ENCODE measurements at places on chromosomes 6 and 20.

GRCh38 chr6:31474871-31475286 lies 23.1 kb upstream of the MICB start:
- no peak for DNase-seq

DNA sequence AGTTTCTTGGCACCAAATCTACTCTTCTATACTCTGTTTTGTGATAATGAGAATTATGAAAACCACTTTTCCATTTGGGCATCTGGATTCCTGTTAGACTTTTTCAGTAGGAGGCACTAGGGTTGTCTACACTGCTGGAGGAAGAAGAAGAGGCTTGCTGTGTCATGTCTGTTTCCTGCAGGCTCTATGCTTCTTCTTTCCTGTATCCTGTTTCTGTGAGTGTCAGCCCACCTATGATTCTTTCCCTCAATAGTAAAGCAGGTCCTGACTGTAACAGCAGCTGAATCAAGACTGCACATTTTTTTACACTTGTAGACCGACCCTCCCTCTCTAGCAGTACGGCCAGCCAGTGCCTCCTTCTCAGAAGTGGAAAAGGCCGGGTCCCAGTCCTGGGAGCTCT lies 603.9 kb downstream of the HDGFL1 start:
- DNase-seq: no peak

- no peak for DNase-seq
Measured at GRCh38 chr20:23254505-23254904, 96.1 kb upstream of the NXT1 start.

- no peak for DNase-seq
Measured at GRCh38 chr6:154466139-154466538, 44.3 kb downstream of the CNKSR3 start.

DNA sequence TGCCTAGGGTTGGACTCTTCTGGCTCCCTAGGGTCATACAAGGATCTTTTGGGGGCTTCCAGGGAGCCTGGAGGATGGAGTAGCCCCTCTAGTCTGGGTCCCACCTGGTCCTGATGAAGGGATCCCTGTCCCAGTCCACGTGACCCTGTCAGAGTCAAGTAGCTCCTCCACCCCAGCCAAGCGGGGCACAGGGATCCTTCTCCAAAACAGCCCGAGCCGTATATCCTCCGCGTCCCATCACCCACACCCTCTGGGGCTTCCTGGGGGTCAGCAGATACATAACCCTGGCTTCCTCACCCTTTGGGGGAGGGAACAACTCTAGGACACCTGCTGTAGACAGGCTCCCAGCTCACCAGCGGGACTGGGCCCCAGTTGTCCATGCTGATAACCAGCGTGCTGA lies 28.0 kb downstream of the BPIFB1 start:
- no peak for DNase-seq

DNA sequence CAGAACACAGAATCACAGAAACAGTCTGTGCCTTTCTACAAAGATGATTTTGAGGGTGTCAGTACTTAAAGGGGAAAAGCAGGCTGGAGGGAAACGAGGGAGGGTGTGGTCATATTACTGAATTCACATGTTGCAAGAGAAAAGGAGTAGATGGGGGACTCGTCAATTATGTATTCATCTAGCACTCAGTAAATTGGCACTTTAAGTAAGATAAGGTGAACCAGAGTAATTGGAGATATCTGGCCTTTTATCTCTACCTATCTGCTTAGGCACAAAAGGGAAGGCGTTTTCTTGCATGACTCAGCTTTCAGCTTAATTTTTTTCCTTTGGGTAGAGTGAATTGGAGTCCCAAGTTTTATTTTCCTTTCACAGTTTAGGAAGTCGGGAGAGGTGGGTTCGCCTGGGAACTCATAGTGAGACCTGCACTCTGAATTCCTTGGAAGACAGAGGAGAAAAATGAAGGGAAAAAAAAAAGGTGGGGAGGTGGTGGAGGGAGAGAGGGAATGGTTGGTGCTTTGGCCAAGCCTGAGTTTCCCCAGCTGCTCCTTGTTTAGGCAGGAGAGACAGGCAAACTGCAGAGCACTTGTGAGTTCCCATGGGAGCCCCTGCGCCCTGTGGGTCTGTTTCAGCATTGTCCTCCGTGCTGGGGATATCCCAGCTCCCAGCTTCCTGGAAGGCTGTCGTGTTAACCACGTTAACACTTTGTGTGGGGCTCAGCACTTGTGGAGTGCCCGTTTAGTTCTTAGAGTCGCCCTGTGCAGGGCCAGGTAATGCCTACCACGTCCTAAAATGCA lies 19.7 kb upstream of the GTSF1L start:
- no peak for DNase-seq

GRCh38 chr6:3285049-3285639 lies 26.4 kb downstream of the PSMG4 start:
- DNase-seq: no peak

GRCh38 chr6:38997128-38997761 lies 51.3 kb upstream of the GLP1R start:
- DNase-seq: no peak

DNA sequence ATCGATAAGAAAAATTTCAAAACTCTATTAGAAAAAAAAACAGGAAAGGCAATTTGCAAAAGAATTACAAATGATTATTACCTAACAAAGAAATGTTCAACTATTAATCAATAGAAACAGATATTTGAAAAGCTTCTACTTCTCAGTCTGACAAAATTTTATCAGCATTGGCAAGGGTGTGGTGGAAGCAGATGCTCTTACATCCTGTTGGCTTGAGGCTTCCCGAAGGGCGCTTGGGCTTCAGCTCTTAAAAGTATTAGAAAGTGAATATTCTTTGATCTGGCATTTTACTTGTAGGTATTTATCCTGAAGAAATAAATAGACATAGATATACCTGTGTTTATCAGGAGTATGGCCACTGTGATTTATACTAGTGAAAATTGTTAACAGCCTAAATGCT lies 38.7 kb downstream of the SLC35D3 start:
- DNase-seq: no peak

- DNase-seq: no peak
Measured at GRCh38 chr6:118677193-118677592, 25.8 kb upstream of the CEP85L start.

GRCh38 chr6:86148586-86148985 lies 505.9 kb upstream of the SYNCRIP start:
- DNase-seq: no peak

Data from hematopoietic multipotent progenitor cell treated with erythropoietin and hydrocortisone succinate and interleukin-3 and kit ligand, for 15 days (in vitro differentiated cells).